ENCODE measurements at places on chromosomes 5 and 9. TPM values are rescaled to one million over a fixed set of nuclear protein-coding genes. Genes with fewer than 3 reads are reported as not detected.

PDZD2 gene
- 33.5 TPM for total RNA-seq

TMEM174 gene
- not detected for total RNA-seq

ADGRD2 gene
- not detected for total RNA-seq

TAL2 gene
- not detected for total RNA-seq

NME5 gene
- 15.8 TPM for total RNA-seq

AFAP1L1 gene
- 22.8 TPM for total RNA-seq

MCC gene
- 18.5 TPM for total RNA-seq

THBS4 gene
- 1.7 TPM for total RNA-seq

FAM169A gene
- 2.8 TPM for total RNA-seq

COL15A1 gene
- 40.5 TPM for total RNA-seq

RNF180 gene
- 24.4 TPM for total RNA-seq

AK8 gene
- total RNA-seq, result 5.1 TPM

- no peak for DNase-seq
These were observed 12.3 kb downstream of the SUSD1 start for GRCh38 chr9:112162621-112163413.

GRCh38 chr9:112784020-112784785 lies 33.6 kb downstream of the SNX30 start:
- DNase-seq, result peak; percentile 36

DNA sequence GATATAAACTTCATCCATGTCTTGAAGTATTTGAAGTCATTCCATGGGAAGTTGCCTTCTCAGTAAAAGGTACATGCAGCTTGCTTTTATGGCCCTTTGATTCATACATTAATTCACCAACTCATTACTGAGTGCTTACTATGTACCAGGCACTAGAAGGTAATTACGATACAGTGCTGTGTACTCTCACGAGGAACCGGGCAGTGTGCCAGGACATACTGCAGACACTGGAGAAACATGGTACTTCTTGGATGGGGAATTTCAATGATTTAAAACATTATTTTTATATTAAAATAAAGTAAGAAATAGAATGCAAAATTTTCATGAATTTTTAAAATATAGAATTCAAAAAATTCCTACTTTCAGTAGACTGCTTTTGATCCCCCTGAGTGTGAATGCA lies 71.4 kb upstream of the WDR41 start:
- DNase-seq, result no peak

GRCh38 chr5:112119508-112119907 lies 299.6 kb downstream of the EPB41L4A start:
- DNase-seq, result no peak

DNA sequence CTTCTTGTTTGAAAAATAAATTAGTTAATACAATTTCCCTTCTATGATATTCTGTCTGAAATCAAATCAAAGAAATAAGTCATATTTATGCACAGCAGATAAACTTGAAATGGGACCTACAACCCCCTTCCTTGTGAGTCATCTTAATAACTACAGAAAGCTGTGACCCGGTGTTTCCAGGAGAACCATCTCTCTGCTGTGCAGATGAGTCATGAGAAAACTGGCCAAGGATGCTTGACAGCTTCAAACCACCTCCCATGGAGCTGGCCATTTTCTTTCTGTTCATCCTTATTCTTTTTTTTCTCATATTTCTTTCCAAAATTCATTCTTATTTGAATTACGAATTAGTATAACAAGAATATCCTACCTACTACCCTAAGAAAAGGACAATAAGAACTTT lies 43.4 kb upstream of the NR4A3 start:
- DNase-seq, result no peak

DNA sequence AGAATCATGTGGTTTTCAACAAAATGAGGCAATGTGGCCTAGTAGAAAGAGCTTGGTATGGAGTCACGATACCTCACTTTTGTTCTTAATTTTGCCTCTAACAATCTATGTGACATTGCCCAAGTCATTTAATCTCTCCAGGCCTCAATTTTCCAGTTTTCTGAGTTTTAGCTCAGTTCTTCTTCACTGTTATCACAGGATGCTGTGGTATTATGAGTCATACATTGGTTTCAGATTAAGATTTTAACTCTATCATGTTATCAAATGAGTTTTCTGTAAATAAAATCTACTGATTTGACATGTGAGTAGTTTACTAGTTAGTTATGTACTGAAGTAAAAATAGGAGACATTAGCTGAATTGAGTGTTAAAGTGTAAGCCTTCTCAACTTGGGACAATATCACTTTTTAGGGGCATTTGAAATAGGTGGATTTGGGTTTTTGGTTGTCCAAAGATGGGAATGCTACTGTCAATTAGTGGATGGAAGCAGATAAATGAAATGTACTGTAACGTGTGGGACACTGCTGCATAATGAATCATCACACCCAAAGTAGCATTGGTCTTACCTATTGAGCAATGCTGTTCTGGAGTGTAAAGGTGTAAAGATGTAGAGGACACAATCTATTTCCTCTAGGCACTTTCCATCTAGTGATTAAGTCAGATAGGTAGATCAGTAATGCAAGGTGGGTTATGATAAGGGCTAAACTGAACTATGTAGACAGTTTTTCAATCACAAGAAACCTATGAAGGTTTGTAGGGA lies 73.3 kb downstream of the NNT start:
- no peak for DNase-seq

- DNase-seq, result no peak
These were observed 884 bp upstream of the GSN start for GRCh38 chr9:121266906-121267650.

DNA sequence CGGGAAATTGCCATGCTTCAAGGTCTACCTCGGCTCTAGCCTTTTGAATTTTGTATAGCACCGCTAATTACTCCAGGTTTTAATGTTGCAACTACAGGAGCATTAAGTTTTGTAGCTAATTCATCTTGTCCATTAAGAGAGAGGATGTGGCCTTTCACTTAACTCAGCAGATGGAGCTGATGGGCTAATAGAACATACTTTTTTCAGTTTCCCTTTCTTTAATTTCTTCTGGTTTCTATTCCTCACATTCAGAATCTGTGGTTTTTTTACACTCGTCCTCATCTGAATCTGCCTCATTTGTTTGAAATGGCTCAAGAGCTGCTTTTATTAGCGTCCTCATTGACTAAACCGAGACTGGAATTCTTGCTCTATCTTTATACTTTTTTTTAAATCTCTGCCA lies 2085.7 kb upstream of the C9orf72 start:
- no peak for DNase-seq

DNA sequence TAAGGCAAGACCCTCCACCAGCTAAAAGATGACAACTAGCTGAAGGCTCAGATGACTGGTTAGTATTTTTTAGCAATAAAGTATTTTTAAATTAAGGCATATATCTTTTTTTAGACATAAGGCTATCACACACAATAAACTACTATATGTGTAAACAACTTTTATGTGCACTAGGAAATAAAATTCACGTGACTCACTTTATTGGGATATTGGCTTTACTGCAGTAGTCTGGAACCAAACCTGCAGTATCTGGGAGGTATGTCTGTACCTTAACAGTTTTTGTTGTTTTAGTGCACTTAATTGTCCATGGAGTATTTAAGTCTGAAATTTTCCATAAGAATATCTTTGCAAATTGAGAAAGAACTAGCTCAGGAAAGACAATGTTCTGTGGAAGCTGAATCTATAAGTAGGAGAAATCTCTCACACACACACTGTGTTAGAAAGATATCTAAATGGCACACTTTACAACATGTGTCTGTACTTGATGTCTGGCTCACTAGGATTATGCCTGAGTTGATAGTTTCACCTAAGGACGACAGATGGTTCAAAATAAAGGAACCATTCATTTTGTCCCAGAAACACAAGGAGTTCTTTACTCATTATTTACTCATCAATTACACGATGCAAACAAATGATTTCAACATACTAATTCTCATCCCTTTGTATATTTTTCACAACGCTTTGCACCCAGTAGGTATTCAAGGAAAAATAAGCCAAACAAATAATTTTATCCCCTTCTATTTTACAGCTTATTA lies 4.6 kb downstream of the RAPGEF6 start:
- DNase-seq, result no peak

DNA sequence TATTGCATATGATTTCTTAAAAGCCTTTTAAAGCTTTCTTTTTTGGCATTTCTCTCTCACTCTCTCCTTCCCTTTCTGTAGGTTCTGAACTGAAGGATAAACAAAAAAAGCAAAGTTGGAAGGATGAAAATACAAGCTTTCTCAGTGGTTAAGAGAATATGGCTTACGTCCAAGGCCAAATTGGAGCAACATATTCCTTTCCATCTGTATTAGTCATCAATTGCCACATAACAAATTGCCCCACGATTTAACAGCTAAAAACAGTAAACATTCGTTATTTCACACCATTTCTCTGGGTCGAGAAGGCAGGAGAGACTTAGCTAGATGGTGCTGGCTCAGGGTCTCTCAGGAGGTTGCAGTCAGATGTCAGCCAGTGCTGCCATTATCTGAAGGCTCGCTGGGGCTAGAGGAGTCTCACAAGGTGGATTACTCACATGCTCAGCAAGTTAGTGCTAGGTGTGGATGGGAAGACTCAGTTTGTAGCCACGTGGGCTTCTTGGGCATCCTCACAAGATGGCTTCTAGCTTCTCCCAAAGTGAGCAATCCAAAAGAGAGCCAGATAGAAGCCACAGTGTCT lies 2.0 kb upstream of the ROR2 start:
- no peak for DNase-seq

DNA sequence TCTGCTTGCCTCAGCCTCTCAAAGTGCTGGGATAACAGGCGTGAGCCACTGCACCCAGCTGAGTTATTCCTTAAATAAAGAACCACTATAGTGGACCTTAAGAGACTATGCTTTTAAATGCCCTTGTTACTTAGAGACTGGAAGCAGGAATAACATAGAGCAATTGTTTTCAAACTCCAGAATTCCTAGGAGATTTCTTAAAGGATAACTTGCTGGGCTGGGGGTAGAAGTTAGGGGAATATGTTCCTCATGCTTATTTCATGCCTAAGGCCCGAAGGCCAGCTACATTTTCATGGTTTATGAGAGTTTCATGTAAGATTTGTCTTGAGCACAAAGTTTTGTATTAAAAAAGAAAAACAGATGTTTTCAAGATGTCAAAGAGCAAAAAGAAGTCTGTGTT lies 48.2 kb downstream of the CSNK1A1 start:
- DNase-seq, result no peak

GRCh38 chr9:73200694-73201452 lies 49.2 kb downstream of the ANXA1 start:
- no peak for DNase-seq

GRCh38 chr9:36800455-36800854 lies 227.8 kb downstream of the MELK start:
- DNase-seq, result no peak

DNA sequence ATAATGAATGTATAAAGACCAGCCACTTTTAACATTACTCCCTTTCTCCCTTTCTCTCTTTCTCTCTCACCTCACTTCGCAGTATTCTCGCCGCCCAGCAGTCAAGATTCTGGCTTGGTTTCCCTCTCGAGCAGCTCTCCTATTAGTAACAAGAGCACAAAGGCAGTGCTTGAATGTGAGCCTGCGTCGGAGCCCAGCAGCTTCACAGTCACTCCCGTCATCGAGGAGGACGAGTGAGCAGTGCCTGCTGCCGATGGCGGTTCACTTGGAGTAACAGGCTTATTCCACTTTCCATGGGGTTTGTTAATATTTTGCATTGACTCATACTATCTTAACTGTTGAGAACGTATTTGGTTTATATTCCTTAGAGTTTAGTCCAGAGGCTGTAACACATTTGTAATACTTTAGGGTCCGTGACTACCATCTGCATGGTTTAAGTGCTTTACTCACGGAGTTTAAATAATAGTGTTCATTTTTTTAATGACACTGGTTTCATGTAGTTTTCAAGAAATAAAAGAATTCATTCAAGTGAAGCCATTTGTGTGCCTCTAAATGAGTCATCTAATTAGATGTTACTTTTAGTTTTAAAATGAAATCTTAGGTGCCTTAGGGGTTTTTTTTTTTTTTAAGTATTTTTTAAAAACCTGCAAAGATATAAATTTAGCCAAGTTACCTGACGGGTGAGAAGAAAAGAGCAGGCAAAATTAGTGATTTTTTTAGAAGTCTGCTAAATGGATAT lies 8.4 kb upstream of the DMRT3 start:
- DNase-seq, result no peak
